C1 segment of cervical spinal cord (tissue), 14 donors: ENCODE measurements at places on chromosomes 3 and 15.

- DNase-seq = no peak
These were observed 29.6 kb upstream of the FNDC3B start for GRCh38 chr3:172009803-172010202.

DNA sequence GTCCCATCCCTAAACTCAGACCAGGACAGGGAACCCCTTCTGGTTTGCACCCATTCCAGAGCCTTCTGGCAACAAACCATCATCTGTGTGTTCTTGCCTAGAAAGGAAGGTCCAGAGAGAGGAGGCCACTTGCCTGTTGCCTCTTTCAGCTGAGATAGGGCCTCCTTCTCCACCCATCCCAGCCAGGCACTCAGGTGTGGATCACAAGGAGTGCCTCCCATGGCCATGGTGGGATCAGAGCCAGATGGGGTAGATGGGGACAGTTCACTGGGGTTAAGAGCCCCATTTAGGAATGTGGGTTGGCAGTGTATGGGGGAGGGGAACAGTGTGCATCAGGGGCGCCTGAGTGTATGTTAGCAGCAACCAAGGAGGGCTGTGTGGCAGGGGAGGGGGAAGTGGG lies 8.9 kb upstream of the CTDSPL start:
- no peak for DNase-seq

DNA sequence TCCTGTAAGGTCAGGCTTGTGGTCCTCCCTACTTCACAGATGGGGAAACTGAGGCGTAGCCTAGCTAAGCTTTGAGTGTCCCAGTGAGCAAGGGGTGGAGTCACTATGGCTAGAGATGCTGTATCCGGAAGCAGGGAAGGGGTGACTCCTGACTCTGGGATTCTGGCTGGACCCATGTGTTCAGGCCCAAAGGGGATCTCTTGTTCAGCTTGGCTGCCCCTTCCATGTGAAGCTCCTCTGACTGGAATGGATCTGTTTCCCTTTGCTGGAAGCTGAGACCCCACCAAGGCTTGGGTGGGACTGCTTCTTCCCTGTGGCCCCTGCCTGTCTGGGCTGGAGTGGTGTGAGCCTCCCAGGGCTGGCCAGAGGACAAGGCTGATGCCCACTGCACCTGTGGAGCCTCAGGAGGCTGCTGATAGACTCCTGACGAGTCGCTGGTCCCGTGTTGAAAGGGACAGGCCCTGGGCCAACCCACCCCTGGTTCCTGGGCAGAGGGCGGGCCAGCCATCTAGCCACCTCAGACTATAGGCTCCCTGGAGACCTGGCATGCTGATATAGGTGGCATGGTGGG lies 1.0 kb downstream of the MAPKAPK3 start:
- DNase-seq = no peak

- DNase-seq = no peak
These were observed 65.2 kb downstream of the LSM3 start for GRCh38 chr3:14243782-14244181.

DNA sequence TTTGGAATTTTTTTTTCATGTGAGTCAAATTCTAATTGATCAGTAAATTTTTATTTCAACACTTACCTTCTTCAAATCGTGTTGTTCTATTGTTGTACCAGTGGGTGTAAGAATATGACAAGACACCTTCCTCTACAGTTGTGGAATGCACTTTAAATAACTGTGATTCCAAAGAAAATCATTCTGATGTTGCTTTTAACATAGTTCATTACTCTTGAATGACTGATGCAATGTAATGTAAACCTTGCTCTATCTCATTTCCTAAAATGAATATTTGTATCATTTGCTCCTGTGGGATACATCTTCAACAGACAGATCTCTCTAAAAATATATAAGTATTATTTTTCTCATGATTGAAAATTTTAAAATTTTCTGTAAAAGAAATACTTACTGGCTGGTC lies 313.4 kb downstream of the RBMS3 start:
- no peak for DNase-seq

GRCh38 chr3:45409369-45409768 lies 21.0 kb downstream of the LARS2 start:
- no peak for DNase-seq

GRCh38 chr3:100260081-100260684 lies 609 bp upstream of the TBC1D23 start:
- DNase-seq = no peak

GRCh38 chr15:29934251-29934650 lies 112.0 kb upstream of the TJP1 start:
- no peak for DNase-seq

GRCh38 chr3:179771797-179772196 lies 119.0 kb downstream of the USP13 start:
- DNase-seq = no peak

DNA sequence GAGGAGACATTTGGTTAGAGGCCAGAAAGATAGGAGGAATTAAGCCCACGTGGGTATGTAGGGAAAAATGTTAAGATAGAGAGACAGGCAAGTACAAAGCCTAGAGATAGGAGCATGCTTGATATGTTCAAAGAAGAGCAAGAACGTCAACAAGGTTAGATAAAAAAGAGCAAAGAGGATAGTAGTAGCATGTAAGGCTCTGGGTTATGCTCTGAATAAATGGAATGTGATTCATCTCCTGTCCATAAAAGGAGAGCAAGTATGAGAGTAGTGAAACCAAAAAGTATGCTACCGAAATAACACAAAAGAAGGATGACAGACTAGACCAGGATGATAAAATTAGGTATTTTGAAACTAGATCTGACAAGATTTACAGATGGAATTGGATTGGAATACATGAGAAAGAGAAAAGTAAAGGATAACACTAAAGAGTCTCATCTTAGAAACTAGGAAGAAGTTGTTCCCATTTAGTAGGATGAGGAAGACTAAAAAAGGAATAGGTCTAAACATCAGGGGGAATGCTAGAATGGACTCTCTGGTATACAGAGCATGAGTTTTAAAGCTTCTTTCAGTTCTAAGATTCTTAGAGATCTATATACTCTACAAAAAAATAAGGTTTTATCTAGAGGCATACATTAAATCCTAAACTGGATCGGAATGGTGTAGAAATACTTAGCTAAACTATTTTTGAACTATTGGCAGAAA lies 59.1 kb downstream of the TRPM7 start:
- DNase-seq = no peak

- no peak for DNase-seq
These were observed 98.2 kb downstream of the ANXA2 start for GRCh38 chr15:60299452-60300047.

DNA sequence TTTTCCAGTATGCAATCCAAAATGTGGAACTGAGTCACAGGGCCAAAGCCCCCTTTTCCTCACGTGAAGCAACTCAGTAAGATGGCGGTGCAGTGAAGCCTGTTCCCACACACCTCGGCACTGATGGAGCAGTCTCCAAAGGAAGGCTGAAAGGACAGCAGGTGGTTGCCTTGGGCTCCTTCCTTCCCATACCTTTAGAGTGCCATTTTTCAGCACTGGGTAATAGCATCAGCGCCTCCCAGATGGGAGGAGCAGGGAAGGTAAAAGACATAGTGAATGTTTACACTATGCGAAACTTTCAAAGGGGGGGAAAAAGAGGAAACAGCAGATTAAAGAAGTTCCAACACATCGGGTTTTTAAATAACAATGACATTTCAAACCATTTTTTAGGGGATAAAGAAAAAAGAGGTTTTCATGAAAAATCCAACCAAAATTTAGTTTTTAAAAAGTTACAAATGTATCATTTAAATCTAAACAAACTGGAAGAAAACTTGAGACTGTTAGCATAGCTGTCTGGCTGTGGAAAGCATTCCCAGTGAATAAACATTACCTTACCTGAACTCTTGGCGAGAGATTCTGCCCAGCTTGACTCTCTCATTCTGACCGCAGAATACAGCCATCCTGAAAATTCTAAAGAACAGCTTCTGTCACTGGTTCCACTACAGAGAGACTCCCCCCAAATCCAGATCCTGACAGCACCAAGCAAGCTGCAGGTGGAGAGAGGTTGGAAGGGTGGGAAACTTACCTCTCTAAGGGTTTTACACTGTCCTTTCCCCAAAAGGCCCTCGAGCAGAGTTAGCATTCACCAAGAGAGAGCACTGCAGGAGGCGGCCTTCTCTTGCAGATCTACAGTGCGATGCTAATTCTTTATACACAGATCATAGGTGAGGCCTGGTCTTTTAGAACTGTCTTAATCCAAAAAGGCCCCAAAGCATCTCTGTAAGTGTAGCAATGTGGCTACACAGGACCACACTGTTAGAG lies 32.6 kb downstream of the ABCC5 start:
- DNase-seq = no peak

GRCh38 chr3:137343283-137343682 lies 385.5 kb downstream of the IL20RB start:
- no peak for DNase-seq

- DNase-seq = no peak
These were observed 96.0 kb upstream of the CCDC80 start for GRCh38 chr3:112736805-112737566.

GRCh38 chr15:81002009-81002330 lies 1.2 kb downstream of the TLNRD1 start:
- no peak for DNase-seq

DNA sequence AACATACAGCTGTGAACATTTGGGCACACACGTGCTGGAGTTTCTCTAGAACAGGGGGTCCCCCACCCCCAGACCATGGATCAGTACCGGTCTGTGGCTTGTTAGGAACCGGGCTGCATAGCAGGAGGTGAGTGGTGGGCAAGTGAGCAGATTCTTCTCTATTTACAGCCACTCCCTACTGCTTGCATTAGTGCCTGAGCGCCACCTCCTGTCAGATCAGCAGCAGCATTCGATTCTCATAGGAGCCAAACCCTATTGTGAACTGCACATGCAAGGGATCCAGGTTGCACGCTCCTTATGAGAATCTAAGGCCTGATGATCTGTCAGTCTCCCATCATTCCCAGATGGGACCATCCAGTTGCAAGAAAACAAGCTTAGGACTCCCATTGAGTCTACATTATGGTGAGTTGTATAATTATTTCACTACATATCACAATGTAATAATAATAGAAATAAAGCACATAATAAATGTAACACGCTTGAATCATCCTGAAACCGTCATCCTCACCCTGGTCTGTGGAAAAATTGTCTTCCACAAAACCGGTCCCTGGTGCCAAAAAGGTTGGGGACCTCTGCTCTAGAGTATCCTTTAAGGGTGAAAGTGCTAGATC lies 25.8 kb downstream of the CHRM5 start:
- no peak for DNase-seq

GRCh38 chr3:139509631-139510030 lies 29.9 kb downstream of the RBP1 start:
- DNase-seq = no peak

GRCh38 chr15:37995461-37996347 lies 61.3 kb downstream of the TMCO5A start:
- no peak for DNase-seq

DNA sequence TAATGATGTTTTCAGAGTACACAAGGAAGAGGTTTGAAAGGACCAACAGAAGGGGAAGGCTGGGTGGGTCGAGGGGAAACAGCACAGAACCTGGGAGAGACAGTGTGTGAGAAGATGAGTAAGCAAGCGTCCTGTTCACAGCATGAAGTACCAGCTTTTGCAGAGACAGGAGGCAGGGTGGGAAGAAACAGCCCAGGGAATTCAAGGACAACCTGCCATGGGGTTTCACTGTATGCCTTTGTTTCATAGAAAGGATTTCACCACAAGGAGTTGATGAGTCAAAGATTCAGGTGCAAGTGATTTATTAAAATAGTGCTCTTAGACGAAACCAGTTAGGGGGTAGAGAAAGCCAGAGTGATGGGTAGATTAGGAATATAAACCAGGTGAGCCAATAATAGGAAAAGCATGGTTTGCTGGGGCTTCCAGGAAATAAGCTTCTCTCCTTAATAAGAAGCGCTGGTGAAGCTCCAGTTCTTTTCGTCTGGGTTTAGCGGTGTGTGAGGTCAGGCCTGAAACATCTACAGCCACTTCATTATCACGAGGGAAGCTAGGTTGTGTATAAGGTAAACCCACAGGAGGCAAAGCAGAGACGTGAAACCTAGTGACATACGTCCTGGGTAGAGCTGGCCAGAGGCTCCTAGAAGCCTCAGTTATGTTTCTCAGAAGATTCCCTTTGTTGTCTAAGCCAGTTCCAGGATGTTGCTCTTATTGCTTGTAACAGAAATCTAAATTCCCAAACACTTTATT lies 3.9 kb downstream of the HHLA2 start:
- no peak for DNase-seq

DNA sequence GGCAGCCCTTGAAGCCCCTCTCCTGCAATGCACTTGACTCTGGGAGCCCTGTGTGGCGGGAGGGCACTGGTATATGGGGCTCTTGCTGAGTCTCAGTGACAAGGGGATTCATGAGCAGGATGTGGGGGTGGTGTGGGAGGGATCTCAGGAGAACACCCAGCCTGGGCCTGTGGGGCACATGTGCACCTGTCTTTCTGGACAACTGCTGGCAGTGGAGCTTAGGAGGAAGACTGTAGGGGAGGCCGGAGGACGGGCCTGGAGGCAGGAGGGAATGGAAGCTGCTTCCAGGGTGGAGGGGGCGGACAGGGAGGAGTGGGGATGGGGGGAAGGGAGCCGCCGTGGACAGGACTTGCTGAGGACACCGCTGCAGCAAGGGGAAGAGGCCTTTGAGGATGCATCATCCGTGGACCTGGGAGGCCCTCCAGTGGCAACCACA lies 10.8 kb upstream of the SNRPA1 start:
- no peak for DNase-seq

DNA sequence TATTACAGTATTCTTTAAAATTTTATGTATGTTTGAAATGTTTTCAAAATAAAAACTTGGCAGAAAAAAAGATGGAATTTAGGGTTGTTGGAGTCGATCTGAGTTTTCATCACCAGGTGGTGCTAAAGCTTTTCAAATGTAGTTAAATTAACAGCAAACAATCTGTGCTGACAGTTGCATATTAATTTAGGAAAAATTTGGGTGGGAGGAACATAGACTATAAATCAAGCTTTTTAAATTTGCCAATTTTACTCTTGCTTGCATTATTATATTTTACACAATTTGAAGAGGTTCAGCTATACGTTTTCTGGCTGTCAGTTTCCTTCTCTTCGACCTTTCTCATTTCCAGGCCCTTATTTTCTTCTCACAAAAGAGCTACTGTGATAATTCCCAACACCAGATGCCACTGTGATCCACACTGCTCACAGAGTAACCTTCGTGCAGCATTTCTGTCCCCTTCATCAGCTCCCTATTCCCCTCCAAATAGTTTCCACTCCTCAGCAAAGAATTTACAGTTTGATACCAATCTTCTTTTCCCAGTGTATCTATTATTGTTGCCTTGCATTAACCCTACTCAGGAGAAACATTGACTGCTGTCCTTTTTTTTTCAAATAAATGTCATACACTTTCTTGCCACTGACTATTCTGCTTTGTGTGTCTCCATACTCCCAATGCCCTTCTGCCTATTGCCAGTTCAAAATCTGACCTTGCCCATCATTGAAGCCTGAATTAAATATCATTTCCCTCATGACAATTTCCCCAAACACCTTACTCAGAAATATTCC lies 53.4 kb upstream of the EIF5A2 start:
- no peak for DNase-seq
